ENCODE measurements at places on chromosomes 1 and 21.

DNA sequence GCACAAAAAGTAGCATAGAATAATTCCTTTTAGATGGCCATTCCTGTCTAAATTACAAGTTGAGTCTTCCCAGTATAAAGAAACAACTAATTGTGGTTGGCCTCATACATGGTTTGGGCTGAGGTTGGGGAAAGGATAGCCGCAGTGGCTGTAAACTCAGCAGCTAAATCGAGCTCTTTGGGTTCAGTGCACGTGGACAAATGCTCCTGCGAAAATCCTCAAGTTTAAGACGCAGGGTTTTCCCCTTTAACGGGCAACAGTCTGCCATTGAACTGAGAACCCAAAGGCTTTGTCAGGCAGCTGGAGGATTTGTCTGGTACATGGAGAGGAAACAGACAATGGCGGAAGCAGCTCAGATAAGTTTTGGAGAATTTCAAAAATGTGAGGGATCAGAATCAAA, 331.9 kb downstream of the TGFB2 start:
- no peak for DNase-seq

- no peak for DNase-seq
Measured at GRCh38 chr21:44378646-44379514, 25.5 kb downstream of the TRPM2 start.

- no peak for DNase-seq
Measured at GRCh38 chr1:178513278-178513983, 522 bp downstream of the TEX35 start.

DNA sequence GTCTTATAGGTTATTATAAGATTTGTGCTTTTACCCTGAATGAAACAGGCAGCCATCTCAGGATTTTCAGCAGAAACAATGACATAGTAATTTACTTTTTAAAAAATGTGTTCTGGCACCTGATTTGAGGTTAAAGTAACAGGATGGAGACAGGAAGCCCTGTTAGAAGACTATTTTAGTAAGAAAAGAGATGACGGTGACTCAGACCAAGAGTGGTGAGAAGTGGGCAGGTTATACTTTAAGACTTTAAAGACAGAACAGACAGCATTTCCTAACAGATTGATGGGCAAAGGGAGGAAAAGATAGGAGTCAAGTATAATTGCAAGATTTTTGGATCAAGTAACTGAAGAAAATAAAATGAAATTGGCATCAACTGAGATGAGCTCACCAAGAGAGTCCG, 436.8 kb upstream of the NR5A2 start:
- no peak for DNase-seq

DNA sequence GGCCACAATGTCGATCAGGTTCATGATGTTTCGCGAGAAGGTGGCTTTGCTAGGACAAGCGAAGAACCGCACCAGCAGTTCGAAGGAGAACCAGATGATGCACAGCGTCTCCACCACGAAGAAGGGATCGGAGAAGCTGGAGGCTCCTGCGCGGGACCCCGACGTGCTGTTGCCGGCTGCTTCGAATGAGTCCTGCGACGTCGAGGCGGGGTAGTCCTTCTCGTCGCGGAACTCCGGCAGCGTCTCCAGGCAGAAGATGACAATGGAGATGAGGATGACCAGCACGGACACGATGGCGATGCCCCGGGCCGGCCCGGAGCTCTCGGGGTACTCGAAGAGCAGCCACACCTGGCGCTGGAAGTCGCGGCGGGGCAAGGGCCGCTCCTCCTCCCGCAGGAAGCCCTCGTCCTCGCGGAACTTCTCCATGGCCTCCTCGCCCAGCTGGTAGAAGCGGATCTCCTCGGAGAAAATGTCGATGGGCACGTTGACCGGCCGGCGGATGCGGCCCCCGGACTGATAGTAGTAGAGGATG, 869 bp downstream of the KCNA3 start:
- no peak for DNase-seq

- DNase-seq, result peak; percentile 43
Measured at GRCh38 chr1:208135354-208135753, 108.8 kb downstream of the PLXNA2 start.

DNA sequence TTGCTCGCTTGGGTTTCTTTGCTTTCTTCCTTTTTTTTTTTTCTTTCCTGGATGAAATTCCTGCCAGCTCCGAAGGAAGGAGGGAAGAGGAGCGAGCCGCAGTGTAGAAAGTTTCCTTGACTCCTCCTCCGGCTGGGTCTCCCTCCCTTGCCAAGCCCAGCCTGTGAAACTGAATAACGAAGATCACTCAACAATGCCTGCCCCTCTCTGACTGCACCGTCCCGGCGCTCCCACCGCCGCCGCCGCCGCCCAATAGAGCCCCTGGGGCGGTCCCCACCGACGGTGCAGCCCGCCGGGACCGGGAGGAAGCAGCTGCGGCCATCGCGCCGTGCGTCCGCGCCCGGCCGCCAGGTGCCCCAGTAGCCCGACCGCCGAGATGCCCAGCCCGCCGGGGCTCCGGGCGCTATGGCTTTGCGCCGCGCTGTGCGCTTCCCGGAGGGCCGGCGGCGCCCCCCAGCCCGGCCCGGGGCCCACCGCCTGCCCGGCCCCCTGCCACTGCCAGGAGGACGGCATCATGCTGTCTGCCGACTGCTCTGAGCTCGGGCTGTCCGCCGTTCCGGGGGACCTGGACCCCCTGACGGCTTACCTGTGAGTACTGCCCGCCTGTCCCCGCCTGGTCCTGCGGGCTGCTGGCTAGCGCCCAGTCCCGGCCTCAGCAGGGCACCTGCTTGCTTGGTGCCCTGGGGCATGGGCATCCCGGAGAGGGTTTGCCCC, at the start of gene LGR6:
Gene LGR6, plus strand, starts transcription at position 186 of the 714 bp plus-strand sequence. Its CDS starts 191 bp downstream, at position 377.
- DNase-seq, result no peak

GRCh38 chr1:9086045-9086444, 16.6 kb upstream of the SLC2A5 start:
- DNase-seq, result no peak

GRCh38 chr1:224108991-224109390, 4.9 kb upstream of the FBXO28 start:
- DNase-seq, result no peak

DNA sequence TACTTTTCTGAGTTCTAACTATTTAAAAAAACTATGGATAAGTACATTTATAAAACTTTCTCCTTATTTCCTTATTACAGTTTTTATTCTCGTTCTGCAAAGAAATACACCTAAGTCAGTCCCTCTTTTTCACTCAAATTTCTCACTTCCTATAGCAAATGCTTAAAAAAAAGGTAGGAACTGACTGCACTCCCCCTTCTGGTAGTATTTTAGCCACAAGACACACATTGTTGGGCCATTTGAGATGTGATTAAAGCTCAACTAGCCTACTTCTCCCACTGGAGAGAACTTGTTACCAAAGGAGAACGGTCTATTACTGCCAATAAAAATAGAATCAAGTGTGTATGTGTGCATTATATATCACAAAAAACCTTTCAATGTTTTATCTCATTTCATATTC, 521.9 kb upstream of the PRMT6 start:
- DNase-seq, result no peak

GRCh38 chr21:16072737-16073136, 343.0 kb downstream of the USP25 start:
- DNase-seq, result peak; percentile 98

DNA sequence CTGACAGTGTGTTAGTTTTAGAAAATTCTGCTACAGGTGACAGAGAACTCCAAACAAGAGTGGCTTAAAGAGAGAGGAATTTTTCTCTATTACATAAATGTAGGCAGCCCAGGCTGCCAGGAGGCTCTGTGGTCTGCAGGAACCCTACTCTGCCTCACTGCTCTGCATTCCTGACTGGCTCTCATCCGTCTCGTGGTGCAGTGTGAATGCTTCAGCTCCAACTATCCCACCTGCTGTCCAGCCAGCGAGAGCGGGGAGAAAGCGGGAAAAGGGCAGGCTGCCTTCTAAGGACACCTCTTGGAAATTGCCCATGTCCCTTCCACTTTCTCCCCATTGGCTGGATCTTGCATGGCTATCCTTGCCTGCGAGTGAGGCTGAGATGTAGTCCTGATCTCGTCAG, 131.3 kb downstream of the PEX14 start:
- peak; percentile 62 for DNase-seq

DNA sequence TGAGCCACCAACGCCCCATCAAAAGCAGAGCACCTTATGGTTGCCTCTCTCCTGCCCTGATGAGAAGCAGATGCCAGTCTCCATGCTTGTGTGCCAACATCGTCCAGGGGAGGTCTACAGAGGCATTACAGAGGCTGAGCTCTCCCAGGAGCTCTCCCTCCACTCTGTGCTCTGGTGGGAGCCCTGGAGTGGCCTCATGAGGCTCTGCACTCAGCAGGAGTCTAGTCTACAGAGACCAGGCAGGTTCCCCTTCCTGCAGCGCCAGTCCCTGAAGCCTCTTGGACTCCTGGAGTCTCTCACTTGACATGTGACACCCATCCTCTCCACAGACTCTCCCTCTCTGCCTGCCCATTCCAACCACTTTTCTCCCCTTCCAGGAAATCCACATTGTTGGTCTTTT, 3.4 kb downstream of the DCST1 start:
- no peak for DNase-seq

GRCh38 chr1:72643142-72643541, 360.8 kb upstream of the NEGR1 start:
- no peak for DNase-seq

GRCh38 chr1:43274804-43275180, 5.0 kb downstream of the TMEM125 start:
- DNase-seq, result no peak

GRCh38 chr1:19844731-19845495, 29.8 kb upstream of the RNF186 start:
- DNase-seq, result no peak

DNA sequence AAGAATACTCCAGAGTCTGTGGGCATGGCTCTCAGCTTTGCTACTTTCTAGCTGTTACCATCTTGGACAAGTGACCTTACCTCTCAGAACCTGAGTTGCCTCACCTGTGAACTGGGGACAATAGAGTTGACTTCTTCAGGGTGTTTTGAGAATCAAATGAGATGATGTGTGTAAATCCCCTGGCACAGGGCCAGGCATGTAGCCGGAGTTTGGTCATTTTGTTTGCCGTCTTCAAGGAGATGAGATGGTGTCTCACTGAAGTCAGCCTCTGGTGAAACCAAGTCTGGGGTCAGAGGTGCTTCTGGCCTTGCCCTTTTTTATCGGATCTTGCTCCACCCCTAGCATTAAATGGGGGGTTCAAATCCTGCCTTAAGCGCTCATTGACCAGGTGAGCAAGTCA, 149.2 kb upstream of the TMEM51 start:
- no peak for DNase-seq

GRCh38 chr1:43621386-43621785, 28.6 kb upstream of the KDM4A start:
- no peak for DNase-seq

DNA sequence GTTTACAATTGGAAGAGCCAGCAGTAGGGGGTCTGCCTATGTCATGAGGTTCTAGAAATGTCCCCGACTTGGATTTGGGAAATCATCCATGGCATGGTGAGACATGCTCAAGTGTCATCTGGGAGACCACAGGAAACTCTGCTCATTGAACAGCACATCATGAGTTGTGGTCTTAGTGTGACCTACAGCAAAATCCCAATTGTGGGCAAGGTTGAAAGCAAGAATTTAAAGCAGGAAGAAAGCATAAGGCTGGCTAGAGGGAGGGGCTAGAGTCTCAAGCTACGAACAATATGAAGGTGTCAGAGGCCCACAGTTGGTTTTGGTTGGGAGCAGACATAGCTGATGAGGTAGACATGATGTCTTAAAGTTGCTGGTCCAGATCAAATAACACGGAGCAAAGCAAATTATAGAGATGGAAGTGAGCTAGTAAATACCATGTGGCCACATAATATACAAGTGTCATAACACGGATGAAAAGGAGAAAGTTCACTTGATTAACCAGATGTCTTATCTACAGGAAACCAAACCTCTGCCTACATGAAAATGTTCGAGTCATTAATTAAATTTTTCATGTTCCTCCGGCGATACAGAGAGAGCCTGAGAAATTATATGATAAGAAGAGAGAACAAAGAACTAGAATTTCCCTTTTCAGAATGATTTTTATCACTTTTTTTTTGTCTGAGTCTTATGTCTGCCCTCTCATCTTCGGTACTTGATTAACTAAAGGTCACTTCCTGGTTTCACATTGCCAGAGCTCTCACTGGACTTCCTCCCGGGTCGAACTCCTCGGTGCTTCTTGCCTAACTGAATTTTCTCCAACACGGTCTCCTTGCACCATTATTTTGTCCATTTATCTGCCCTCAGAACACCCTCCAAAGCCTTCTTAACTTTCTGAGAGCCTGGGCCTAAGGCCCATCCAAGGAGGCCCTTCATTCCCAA, 67.5 kb upstream of the DUSP10 start:
- peak; percentile 80 for DNase-seq

- DNase-seq, result peak; percentile 14
Measured at GRCh38 chr1:238052496-238053266, 162.0 kb upstream of the ZP4 start.

- DNase-seq, result peak; percentile 62
Measured at GRCh38 chr1:56052041-56052440, 527.3 kb downstream of the PLPP3 start.

- no peak for DNase-seq
Measured at GRCh38 chr1:44857446-44857845, 14.4 kb upstream of the PTCH2 start.

DNA sequence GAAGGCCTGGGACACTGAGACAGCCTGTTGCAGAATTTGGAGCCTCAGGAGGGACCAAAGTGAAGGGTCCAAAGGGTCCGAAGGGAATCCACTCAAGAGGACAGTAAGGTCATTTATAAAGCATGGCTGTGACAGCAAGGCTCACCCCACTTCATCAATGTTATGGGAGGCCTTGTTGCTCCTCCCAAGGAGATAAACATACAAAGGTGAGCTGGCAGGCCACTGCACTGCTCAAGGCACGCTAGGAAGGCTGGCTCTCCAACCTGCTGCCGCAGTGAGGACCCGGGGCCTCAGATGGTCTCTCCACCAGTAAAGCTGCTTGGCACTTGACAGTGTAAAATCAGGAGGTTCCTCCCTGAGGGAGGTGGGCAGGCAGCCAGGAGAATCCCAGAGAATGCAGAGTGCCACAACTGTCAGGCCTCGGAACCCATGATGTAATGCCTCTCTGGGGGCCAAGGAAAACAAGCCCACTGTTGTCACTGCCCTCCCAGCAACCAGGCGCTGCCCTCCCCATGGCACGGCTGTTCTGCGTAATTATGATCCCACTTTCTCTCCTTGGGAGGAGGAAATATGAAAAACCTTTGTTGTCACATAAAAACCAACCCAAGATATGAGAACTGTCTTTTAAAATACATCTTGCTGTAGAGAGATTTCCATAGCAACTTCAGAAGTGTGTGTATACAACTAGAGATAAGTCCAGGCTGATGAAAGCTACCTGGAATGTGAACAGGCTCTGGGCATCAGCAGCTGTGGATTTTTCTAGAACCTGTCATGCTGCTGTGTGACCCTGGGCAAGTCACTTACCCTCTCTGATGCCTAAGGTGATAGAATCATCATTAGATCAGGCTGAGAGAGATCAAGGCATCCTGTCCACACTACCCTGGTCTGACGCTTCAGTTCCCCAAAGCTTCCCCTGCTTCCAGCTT, 102.5 kb downstream of the KCNN3 start:
- DNase-seq, result peak; percentile 75

DNA sequence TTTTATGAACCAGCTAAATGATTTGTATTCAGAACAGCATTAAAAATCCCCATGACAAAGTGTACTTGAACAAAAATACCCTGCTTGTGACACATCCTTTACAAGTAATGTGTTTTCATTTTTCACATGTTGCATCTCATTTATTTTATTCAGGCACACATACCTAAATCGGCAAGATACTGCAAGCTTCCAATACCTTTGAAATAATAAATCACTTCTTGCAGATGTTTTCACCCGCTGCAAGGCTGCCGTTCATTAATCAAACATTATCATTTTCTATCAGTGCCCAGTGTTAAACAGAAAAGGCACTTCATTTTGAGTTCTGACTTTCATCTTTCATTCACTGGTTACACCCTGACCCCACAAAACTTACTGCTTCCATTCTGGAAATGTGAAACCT, 269.6 kb downstream of the DPYD start:
- peak; percentile 65 for DNase-seq

GRCh38 chr1:228177183-228177475, 11.5 kb downstream of the IBA57 start:
- DNase-seq, result no peak

Data from astrocyte (in vitro differentiated cells and primary cell).